ENCODE measurements at places on chromosomes 12 and 14.

- peak; percentile 84 for DNase-seq
Measured at GRCh38 chr14:71206766-71207371, 299.6 kb downstream of the PCNX1 start.

DNA sequence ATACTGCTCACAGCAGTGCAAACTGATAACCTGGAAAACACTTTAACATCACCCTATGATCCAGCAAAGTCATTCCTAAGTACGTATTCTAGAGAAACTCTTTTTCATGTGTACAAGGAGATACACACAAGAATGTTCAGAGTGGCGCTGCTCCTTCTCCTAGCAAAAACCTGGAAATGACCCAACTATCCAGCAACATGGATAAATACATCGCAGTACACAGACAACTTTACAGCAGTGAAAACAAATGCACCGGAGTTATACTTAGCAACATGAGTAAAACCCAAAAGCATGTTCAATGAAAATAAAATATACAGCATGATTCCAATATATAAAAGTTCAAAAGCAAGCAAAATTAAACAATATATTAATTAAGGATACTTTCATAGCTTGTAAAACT lies 18.7 kb downstream of the SART3 start:
- no peak for DNase-seq

DNA sequence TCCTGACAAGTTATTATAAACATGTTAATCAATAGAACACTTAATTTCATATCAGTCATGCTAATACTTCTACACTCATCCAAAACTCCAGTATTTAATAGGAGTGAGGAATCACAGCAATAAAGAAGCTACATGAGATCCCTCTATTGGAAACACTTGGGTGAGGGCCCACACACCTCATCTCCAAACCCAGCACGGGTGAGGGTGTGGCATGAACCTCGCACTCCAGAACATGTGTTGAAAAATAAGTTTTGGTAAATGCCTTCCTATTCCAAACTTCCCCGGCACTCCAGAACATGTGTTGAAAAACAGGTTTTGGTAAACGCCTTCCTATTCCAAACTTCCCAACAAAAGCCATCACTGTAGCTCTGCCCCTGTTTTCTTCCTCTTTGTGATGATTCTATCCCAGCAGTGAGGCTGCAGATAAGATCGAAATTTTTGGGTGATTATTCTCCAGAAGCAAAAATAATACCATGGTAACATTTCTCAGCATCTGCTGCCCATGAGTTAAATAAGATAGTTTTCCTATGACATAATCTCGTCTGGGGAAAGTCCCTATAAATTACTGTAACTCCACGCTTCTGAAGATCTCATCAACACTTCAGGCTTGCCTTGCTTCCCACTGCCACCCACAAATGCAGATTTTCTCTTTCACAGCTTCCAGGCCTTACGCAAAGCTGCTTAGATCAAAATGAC lies 24.4 kb upstream of the PTPRB start:
- DNase-seq, result no peak

GRCh38 chr12:55612646-55613045 lies 24.0 kb upstream of the OR10P1 start:
- DNase-seq, result no peak

GRCh38 chr14:68230202-68230949 lies 410.8 kb downstream of the RAD51B start:
- DNase-seq, result no peak

DNA sequence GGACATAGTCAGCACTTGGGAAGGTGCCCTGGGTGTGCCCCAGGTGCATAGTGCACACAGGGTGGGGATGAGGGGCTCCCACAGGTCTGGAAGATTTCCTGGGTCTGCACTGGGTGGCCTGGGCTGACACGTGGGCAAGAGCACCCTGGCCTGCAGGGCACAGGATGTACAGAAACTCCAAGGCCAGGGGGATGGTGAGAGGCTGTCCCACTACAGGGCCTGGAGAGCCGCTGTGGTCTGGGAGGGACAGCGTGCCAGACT lies 35.8 kb upstream of the PPP1R13B start:
- no peak for DNase-seq

- DNase-seq, result no peak
Measured at GRCh38 chr12:26149968-26150500, 25.2 kb upstream of the BHLHE41 start.

DNA sequence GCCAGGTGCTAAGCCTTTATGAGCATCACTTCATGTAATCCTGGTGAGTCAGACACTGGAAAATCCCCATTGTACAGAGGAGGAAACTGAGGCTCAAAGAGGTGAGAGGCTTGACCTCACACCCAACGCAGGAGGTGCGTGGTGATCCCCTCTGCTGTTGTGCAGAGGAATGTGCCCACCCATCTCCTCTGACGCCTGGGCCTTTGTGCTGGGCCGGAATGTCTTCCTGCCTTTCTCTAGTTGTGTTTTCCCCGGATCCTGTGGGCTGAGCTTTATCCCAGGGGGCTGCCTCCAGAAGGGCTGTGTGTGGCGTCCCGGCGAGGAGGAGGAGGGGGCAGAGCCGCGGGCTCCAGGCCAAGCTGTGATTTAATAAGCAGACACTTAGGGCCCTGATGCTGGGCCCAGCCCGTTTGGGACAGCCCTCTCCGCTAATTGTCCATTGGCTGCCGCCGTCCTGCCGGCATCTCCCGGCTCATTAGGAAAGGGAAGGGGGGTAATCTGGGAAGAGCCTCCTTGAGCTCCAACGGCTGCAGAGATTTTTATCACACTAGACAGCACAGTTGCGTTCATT lies 653.6 kb downstream of the MED13L start:
- DNase-seq, result no peak

- DNase-seq, result no peak
Measured at GRCh38 chr12:125203145-125203765, 138.0 kb downstream of the AACS start.

GRCh38 chr12:111991946-111992345 lies 21.0 kb downstream of the TMEM116 start:
- no peak for DNase-seq

DNA sequence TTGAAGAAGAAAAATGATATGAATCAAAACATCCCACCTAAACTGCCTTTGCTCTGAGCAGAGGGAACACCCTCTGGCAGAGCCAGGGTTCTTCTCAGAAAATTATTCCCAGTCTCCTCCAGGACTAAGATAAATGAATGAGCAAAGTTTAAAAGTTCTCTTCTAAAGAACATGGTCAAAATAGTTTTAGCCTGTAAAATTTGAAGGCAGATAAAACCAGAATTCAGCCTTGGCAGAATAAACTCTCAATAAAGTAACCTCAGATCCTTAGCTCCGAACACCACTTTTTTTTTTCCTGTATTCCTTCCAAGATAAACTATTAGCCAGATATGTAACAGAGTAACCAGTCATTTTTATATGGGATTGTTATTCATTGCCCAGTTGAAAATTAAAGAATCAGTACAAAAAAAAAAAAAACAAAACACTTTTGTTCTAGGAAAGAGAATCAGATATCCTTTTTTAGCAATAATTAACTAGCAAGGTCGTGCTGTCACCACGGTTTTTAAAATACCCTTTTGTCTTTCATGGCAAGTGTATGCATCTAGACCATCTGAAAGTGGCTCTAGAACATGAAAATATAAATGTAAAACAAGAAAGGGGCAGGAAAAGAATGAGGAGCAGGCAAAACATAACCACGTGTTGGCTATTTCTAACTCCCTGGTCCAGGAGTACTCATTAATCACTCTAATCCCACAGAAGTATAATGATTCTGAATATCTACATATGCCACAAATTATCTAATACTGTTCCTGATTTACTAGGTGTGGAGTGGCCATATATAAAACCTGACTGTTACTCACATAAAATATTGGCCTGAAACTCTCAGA lies 60.8 kb downstream of the CAPZA3 start:
- DNase-seq, result no peak

- no peak for DNase-seq
Measured at GRCh38 chr12:66603461-66603860, 75.4 kb downstream of the GRIP1 start.

- DNase-seq, result no peak
Measured at GRCh38 chr12:18998343-18999261, 130.9 kb upstream of the PLEKHA5 start.

DNA sequence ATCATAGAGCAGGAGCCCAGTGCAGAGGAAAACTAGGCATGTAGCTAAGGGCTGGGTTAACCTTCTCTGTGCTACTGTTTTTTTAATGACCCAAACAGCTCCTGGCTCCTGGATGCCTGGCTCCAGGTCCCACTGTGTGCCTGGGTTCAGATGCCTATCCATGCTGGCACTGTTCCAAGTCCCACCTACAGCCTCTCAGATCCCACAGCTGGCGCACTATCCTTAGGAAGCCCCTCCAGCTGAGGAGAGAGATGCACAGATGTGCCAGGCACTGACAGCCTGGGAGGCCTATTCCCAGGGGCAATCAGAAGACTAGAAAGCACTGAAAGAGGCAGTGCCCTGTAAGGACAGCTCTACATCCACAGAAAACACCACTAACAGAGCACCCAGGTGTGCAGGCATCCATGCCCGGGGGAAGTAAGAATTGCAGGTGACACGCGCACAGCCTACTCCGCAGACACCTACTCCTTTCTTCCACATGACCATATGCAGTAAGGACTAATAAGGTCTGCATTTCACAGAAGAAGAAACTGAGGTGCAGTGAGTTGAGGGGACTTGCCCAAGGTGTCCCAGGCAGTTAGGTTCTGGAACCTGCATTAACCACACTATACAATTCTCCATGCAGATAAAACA lies 51.2 kb downstream of the PITPNM2 start:
- no peak for DNase-seq

GRCh38 chr14:75244121-75244520 lies 34.5 kb upstream of the FOS start:
- DNase-seq, result no peak

DNA sequence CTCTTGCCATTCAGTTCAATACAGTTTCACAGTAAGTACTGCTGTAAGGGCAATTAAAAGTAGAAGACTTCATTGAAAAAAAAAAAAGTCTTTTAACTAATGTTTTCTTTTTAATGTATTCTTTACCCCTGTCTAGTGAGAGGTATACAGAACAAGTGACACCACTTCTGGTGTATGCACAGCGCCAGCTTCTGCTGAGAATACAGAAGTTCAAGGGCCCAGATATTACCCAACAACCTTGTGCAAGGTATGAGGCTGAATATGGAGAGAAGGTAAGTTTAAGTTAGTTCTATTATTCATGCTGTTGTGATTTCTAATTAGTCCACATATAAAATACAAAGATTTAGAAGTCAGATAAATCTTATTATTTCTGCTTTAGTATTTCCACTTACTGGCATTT lies 168.7 kb downstream of the CFAP54 start:
- no peak for DNase-seq

GRCh38 chr12:74431801-74432200 lies 105.8 kb upstream of the ATXN7L3B start:
- DNase-seq, result no peak

GRCh38 chr14:71734076-71734475 lies 198.2 kb upstream of the RGS6 start:
- DNase-seq, result peak; percentile 19

GRCh38 chr14:103416916-103417315 lies 31.7 kb downstream of the MARK3 start:
- DNase-seq, result no peak

DNA sequence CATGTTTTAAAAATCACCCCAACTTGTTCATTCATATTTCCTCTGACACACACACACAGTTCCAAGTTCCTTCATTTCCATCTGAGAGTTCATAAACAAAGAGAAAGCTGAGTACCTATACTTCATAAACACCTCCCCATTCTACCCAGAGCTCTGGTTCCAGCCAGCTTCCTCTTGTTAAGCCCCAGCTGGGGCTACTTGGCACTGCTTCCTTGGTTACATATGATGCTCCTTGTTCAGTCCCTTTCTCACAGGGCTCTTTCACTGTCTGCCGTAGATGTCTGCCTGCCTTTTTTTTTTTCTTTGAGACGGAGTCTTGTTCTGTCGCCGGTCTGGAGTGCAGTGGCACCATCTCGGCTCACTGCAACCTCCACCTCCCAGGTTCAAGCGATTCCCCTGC lies 77.5 kb downstream of the COX16 start:
- DNase-seq, result no peak

DNA sequence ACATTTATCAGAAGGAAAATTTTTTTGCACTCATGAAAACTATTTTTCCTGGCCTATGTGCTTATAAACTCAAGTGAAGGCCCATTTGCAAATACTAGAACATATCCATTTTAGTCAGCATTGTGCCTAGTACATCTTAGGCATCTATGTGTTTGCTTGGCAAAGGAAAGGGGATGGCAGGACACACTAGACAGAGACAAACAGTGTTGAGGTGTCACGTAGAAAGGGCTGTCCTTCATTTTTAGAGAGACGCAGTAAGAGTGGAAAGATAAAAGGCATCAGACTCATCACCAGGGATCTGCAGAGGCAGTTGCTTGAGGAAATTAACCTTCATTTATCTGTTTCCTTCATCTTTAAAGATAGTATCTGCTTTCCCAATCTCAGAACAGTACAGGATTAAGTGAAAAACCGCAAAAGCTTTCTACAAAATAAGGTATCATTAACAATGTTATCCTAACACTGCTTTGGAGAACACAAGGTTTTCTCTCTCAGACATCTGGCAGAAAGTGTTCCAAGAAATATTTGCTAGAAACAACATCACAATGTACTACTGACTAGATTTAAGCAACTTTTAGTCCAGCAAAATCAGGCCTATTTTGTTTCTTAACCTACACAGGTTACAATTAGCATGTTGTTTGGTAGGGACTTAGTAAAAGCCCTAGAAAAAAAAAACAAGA lies 2.0 kb downstream of the YBX3 start:
- DNase-seq, result no peak

- no peak for DNase-seq
Measured at GRCh38 chr14:41642789-41643188, 36.1 kb downstream of the LRFN5 start.

- no peak for DNase-seq
Measured at GRCh38 chr14:53748691-53749090, 207.9 kb downstream of the BMP4 start.

- DNase-seq, result no peak
Measured at GRCh38 chr14:88563845-88564244, 1.0 kb downstream of the ZC3H14 start.

DNA sequence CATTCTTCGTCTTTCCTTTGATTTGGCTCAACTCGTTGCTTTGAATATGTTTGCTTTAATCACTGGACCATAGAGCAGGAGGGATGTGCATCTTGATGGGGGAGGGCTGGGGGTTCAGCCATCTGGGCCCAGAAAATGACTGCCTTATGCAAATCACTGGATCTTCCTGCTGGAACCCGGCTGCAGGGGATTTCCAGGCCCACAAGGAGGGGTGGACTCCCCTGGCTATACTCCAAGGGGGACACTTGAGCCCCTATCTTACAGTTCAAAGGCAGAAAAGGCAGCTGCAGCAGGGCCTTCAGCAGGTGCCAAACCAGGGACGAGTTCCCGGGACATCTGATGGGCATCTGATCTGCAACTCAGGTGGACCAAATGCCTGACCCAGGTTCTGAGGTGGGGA lies 122.5 kb downstream of the DICER1 start:
- DNase-seq, result no peak

Measured in coronary artery (tissue), 2 donors.